Fibroblast of skin of right quadriceps (primary cell): ENCODE measurements at places on chromosomes 13 and 19.

GRCh38 chr13:68057836-68058235 is 827.7 kb upstream of the PCDH9 start:
- no peak for DNase-seq

- no peak for DNase-seq
These were observed 65.9 kb downstream of the GPC5 start for GRCh38 chr13:91464336-91464735.

GRCh38 chr19:15790096-15790495 is 2.6 kb downstream of the OR10H5 start:
- DNase-seq = no peak

- DNase-seq = peak; percentile 32
These were observed 95.8 kb downstream of the WASF3 start for GRCh38 chr13:26653310-26653709.
